Hematopoietic multipotent progenitor cell (in vitro differentiated cells): ENCODE measurements at places on chromosomes 4 and X.

- no peak for DNase-seq
These were observed 49.7 kb downstream of the NELFA start for GRCh38 chr4:1959104-1959384.

GRCh38 chr4:76781698-76782595 is 116.0 kb downstream of the SOWAHB start:
- no peak for DNase-seq

DNA sequence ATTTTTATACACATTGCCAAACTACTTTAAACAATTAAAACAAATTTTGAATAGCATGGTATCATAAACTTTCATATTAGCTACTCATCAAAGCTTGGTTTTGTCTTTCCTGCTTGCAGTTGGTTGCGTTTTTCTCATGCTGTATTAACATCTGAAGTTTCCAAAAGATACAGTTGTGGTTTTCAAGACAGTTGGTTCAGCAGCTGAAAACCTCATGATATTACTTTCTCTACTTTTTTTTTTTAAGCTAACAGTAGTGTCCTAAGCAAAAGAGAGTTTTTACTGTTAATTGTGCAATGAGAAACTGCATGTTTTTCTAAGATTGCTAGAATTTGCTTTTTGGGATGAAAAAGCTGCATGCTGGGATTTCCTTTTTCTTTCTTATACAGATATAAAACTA is 15.2 kb downstream of the RUFY3 start:
- DNase-seq = peak; percentile 20

- no peak for DNase-seq
These were observed 30.6 kb downstream of the FAM241A start for GRCh38 chr4:112175840-112176239.

DNA sequence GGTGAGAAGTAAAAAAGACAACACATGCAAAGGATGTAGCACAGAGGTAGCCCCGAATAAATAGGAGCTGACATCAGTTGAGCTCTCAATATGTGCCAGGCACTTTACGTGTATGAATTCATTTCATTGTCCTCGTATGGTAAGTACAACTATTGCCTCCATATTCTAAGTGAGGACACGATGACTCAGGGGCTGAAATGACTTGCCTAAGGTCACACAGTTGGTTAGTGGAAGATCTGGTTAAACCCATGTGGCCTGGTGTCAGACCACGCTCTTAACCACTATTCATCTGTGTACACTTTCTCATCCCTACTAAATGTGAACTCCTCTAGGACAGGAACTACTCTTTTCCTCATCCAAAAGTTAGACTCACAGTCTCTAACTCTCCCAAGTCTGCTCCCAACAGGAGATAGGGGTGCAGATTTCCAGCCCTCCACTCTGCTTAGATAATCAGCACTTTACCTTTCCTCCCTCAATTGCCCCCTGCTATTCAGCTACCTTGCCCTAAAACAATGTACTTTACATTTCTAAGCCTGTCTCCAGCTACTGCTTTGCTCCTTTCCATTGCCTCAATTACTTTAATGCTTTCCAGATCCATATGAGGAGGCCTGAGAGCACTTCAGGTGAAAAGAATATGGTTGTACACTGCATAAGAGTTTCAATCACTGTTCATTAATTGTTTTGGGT is 58.8 kb upstream of the LHFPL1 start:
- DNase-seq = no peak

DNA sequence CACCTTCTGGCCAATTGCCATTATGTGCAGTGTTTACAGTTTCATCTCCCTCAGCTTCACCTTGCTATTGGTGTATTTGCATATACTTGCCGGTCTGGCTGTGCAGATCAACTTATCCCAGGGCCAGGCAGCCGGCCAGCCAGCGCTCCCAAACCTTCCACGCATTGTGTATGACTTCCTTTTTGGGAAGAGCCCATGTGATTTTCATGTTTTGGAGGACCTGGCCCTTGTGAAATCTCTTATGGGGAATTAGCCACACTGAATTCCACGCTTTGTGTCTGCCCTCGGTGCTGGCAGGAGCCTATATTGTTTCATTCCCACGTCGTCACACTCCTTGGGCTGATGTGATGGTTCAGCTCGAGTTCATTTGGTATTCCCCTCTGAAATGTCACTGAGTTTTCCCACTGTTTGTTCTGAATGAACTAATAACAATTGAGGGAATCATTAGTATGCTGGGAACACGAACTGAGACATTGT is 6.0 kb upstream of the PDLIM3 start:
- no peak for DNase-seq

GRCh38 chr4:148145475-148145874 is 296.7 kb downstream of the NR3C2 start:
- no peak for DNase-seq

GRCh38 chr4:15659768-15660570 is 4.8 kb upstream of the FBXL5 start:
- no peak for DNase-seq

GRCh38 chr4:85780664-85781063 is 305.7 kb downstream of the ARHGAP24 start:
- no peak for DNase-seq

DNA sequence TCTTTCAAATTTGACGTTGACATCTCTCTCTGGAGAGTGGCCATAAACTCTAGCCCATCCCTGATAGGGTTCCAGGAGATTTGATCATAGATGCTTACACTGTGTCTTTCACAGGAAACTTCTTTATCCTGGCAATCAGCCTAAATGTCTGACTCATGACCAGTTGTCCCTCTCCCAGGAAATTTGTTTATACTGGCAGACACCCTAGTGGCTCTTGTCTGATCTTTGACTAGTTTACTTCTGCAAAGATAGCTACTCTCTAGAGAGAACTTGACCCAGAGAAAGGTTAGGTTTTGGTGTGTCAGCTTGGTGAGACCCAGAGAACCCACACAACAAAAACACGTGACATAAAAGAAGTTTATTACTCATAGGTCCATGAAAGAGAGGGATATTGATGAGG is 509.8 kb downstream of the CENPC start:
- DNase-seq = no peak

- no peak for DNase-seq
These were observed 48.0 kb downstream of the TXK start for GRCh38 chr4:48085821-48086589.

DNA sequence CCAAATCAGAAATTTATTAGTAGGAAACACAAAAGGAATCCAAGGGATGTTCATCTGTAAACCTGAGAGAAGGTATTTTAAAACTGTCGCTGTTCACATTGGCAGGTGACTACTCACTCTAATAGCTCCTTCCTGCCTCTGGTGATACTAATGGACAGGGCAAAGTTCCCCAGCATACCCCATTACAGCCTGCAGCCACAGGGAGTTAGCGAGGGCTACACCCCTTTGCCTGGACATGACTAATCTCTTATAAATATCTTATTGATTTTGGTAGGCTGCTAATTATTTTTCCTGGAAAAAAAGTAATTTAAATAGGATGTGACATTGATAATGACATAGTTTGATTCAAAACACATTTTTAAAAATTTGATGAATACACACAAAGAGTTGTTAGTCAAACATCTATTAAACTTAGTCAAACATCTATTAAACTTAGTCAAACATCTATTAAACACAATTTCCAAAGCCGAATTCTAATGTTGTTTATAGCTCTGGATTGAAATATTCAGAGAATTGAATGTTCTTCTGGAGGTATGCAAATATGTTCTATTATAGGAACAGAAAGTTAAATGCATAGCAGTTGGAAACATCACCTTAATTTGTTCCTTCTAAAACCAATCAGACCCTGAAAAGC is 83.0 kb upstream of the CBR4 start:
- no peak for DNase-seq

DNA sequence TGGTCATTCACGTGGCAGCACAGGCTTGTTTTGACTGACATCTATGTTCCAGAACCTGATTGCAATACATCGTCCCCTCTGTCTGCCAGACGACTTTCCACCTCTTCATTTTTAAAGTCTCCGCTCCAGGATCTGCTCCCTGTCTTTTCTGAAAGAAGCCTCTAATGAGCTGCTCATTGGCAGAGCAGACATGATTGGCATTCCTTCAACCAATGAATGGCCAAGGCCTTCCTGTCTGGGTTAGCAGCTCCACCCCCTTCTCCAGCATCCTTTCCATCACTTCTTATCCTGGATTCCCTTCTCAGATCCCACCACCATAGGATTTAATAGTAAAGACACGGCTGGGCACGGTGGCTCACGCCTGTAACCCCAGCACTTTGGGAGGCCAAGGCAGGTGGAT is 202.7 kb upstream of the KLF3 start:
- no peak for DNase-seq

DNA sequence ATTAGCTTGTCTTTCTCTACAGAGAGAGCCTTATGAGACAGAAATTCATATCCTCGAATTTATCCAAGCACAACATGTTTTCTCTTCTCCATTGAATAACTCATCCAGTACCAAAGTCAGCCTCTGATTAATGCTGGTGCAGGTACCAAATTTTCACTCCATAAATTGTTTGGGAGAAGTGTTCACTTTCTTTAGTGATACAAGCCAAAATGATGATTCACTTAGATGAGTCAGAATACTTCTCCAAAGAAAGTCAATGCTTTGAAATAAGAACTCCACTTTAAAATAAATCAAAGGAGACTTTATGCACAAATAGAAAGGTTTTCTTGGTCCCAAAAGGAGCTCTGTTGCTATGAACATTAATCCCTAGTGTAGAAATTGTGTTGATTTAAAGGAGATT is 60.2 kb downstream of the MAOB start:
- DNase-seq = no peak

GRCh38 chrX:82589410-82589809 is 918.7 kb upstream of the POU3F4 start:
- DNase-seq = no peak

GRCh38 chrX:13716905-13717304 is 17.5 kb downstream of the TRAPPC2 start:
- DNase-seq = no peak
